Fibroblast of the conjunctiva (primary cell): ENCODE measurements at places on chromosomes 2 and 18.

DNA sequence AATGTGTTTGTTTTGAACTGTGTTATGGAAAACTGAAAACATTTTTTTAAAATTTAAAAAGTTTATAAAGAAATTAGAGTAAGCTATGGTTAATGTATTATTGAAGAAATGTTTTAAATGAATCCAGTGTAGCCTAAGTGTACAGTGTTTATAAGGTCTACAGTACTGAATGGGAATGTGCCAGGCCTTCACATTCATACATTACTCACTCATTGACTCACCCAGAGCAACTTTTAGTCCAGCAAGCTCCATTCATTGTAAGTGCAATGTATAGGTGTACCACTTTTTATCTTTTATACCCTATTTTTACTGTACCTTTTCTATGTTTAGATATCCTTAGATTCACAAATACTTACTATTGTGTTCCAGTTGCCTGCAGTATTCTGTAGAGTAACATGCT is 215.1 kb upstream of the THUMPD2 start:
- DNase-seq = peak; percentile 35

GRCh38 chr18:3397786-3398185 is 52.2 kb upstream of the TGIF1 start:
- no peak for DNase-seq

DNA sequence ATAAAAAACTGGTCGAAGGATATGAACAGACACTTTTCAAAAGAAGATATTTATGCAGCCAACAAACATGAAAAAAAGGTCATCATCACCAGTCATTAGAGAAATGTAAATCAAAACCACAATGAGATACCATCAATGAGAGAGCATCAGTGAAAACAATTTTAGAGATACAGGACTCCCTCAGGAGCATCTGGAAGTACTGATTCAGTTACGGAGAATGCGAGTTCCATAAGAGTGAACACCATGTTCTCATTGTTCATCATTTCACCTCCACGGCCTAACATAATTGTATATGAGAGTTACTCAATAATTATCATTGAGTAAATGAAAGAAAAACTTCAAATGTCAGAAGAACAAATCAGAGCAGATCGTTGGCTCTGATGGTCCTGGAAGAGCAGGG is 140.9 kb upstream of the TANK start:
- peak; percentile 12 for DNase-seq

- no peak for DNase-seq
Observed at GRCh38 chr2:170240629-170241028, 62.7 kb downstream of the MYO3B start.

- DNase-seq = no peak
Observed at GRCh38 chr18:6333981-6334380, 80.7 kb downstream of the L3MBTL4 start.

DNA sequence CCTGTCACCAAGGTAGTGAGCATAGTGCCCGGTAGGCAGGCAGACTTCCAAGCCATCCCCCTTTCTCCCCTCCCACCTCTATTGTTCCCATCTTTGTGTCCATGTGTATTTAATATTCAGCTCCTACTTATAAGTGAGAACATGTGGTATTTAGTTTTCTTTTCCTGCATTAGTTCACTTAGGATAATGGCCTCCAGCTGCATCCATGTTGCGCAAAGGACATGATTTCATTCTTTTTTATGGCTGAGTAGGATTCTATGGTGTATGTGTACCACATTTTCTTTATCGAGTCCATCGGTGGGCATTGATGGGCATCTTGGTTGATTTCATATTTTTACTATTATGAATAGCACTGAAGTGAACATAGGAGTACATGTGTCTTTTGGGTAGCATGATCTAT is 35.3 kb downstream of the MMADHC start:
- DNase-seq = no peak

DNA sequence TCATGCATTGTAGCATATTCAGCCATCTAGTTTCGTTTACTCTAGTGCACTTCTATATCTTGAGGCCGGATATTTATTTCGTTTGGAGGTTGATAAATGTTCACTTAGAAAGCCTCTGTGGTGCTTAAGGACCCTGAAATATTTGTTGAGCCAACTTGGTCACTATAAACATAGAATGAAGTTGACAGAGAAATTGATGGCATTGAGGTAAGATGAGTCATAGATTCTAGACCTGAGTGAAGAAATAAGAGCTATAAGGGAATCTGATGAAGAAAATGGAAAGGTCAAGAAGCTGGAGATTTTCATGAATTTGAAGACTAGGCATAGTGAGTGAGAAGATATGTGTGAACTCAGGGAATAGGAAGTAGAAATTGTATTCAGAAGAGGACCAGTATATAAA is 35.9 kb downstream of the EPC2 start:
- no peak for DNase-seq

DNA sequence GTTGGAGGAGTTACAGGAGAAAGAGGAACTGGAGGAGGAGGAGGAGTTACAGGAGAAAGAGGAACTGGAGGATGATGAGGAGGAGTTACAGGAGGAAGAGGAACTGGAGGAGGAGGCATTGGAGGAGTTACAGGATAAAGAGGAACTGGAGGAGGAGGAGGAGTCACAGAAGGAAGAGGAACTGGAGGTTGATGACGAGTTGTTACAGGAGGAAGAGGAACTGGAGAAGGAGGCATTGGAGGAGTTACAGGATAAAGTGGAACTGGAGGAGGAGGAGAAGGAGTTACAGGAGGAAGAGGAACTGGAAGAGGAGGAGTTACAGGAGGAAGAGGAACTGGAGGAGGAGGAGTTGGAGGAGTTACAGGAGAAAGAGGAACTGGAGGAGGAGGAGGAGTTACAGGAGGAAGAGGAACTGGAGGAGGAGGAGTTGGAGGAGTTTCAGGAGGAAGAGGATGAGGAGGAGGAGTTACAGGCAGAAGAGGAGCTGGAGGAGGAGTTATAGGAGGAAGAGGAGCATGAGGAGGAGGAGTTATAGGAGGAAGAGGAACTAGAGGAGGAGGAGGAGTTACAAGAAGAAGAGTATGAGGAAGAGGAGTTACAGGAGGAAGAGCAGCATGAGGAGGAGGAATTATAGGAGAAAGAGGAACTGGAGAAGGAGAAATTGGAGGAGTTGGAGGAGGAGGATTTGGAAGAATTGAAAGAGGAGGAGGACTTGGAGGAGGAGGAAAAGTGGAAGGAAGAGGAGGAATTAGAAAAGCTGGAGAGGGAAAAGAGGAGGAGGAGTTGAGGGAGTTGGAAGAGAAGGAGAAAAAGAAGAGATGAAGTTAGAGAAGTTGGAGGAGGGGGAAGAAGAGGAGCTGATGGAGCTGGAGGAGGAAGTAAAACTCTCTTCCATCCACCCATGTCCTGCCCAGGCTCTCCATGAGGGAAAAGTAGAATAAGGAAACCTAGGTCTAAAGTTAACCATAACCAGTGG is 37.2 kb downstream of the CLASP1 start:
- DNase-seq = no peak

DNA sequence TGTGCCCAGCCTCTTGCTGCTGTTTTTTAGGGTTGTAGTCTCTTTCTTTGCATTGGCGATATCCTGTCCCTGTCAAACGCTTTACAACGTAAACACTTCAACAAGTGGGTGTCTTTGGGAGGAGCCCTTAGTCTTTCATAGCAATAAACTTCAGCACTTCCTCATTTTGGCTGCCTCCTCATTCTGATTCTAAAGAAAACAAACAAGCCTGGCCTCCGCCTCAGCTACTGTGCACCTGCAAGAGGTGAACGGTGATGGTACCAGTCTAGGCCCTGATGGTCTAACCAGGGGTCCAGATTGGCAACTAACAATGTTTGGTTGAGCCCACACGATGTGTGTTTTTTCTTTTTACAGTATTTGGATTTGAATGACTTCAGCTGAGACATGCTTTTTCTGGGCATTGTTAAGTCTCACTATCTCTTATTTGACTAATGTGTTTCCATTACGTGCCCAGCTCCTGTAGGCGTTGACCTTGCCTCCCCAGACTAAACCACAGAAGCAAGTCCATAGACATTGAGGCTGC is 53.2 kb upstream of the CUL3 start:
- no peak for DNase-seq

- DNase-seq = no peak
Observed at GRCh38 chr2:55025082-55025481, 25.2 kb downstream of the RTN4 start.

- DNase-seq = no peak
Observed at GRCh38 chr2:61178603-61179545, 16.9 kb downstream of the C2orf74 start.

DNA sequence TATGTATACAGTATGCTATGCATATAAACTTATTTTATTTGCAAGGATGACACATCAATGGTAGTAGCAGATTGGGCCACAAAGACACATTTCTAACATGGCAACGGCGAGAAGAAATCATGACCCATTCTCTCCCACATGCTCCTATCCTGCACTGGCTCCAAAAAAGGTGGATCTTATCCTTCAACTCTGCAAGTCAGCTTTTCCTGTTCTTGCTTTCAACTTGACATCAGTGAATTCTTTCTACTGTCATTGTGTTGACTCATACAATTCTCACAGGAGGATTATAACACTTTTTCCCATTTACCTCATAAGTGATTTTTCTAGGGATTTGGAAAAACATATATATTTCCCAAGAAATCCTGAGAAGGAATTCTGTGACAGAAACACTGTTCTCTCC is 53.1 kb downstream of the ACVR1 start:
- DNase-seq = no peak

DNA sequence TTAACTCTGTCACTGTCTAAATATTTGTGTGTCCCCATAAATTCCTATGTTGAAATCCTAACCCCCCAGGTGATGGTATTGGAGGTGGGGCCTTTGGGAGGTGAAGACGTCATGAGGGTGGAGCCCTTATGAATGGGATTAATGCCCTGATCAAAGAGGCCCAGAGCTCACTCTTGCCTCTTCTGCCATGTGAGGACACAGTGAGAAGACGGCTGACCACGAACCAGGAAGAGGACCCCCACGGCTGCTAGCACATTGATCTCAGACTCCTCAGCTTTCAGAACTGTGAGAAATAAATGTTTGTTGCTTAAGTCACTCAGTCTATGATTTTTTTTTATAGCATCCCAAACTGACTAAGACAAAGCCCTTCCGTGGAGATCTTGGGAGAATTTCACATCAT is 71.2 kb downstream of the BCL2L11 start:
- DNase-seq = no peak

DNA sequence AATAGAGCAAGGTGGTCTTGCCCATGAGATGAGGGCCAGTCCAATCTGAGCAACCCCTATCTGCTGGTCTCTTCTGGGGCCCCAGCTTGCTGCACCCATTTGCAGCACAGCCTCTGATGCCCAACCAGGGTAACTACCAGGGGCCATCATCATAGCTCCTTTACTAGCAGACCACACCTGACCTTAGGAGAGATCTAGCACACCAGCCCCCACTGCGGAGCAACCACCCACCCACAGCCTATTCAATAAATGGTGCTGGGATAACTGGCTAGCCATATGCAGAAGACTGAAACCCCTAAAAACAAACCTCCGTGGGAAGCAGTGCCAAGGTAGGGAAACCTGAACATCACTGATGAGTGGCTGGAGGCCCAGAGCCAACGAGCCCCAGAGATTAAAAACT is 196.1 kb upstream of the RBBP8 start:
- DNase-seq = no peak

DNA sequence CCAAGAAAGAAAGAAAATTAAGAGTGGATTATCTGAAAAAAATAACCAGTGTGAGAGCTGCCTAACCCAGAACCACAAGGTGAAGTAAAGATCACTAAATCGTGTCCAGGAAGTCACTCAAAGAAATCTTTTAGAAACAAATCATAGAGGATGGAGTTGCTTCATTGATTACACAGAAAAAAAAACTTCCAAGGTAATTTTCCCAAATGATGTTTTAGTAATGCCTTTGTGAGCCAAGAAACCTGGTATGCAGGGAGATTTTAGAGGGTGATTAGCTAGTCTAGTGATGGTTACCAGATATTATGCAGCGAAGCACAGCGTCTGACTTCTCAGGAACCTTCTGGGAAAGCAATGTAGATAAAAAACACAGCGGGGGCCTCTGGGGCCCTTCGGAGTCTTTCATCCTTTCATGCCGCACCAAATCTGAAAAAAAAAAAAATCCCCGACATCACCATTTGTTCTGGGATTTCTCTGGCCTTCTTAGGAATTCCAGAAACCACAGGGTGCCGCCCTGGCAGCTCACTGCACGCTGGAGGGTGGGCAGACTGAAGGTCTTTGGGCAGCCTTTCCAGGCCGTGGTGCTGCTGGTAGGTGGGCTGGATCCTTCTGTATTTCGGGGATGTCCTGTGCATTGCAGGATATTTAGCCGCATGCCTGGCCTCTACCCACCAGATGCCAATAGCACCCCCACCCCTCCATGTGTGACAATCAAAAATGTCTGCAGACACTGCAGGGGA is 17.3 kb downstream of the ALPK2 start:
- no peak for DNase-seq

GRCh38 chr2:40120026-40120425 is 331.9 kb downstream of the SLC8A1 start:
- DNase-seq = no peak

DNA sequence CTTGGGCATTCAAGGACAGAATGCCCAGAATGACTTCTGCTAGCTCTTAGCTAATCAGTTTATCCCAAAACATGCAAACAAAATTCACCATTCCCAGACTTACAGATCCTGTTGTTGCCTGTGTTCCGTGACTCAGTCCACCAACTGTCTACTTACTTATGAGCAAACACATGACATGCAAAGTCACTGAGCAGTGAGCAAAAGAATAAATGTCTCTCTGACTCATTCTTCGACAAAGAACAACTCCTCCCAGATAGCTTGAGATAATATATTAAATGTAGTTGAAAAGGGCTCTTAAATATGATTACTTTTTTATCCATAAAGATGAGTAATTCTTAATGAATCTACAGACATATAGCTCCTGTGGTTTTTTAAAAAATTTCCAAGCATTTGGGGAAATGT is 9.0 kb upstream of the CREG2 start:
- peak; percentile 43 for DNase-seq

DNA sequence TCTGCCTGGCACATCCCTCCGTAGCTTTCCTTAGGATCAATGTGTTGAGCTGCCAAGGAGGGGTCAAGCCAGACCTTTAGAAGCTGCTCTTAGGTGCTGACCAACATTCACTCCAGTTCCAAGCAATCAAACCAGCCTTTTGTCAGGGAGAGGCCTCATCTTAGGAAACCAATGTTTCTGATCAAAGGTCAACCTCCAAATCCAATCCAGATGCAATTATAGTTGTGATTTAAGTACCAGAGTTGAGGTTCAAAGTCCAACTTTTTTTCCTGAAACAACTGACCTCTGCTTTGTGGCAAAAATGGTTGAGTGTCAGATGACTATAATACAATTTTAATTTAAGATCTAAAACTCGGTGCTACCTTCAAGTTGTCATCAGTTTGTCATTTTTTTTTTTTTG is 303.4 kb downstream of the ALK start:
- DNase-seq = no peak

DNA sequence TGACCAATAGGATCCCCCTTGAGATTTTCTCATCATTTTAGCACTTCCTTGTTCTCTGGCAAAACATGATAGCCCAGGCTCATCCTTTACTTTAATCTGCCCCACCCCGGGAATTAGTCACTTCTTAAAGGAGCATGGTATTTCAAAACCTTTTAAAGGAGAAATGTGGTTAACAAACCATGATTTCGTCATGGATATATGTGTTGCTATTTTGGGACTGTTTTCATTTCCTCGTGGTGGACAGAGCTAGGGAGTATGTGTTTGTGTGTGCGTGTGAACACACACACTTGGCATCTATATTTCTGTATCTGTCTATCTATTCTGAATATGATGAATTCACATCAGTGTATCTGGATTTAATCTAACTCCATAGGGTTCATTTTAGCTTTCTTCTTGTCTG is 128.1 kb downstream of the BIRC6 start:
- DNase-seq = peak; percentile 91
